NCI-H526 treated with DMSO at 0.1 percent for 48 hours (cell line): ENCODE measurements at places on chromosomes 6 and 20.

GRCh38 chr6:93746892-93747291 is 327.5 kb upstream of the EPHA7 start:
- DNase-seq: no peak

DNA sequence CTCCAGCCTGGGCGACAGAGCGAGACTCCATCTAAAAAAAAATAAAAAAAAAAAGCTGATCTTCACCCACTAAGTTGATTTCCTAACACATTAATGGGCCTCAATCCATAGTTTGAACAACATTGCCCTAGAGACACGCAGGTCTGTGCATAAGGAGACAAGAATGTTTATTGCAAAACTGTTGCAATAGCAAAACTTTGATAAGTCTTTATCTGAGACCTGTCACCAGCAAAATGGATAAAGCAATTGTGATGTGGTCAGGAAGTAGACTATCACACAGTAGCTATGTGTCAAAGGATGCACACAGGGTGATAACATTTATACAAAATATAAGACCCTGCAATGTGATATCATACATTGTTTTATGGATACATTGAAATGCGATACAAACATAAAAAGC is 4.2 kb upstream of the ITPR3 start:
- no peak for DNase-seq

DNA sequence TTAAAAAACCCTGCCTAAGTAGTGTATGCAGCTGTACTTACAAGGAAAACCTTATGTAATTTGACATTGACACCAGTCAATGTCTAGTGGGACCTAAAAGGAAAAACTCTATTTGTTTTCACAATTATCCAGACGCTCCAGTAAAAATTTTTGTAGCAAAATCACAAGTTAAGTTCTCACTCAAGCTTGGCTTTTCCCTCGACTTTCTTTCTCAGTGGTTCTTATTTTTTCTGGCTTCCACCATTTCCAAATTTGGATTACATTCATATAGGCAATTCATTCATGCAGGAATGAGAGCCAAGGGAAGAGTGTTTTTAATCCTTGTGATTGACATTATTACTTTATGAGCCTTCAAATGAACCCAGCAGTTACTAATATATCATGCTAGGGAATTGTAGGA is 66.0 kb upstream of the ADGRG6 start:
- no peak for DNase-seq

DNA sequence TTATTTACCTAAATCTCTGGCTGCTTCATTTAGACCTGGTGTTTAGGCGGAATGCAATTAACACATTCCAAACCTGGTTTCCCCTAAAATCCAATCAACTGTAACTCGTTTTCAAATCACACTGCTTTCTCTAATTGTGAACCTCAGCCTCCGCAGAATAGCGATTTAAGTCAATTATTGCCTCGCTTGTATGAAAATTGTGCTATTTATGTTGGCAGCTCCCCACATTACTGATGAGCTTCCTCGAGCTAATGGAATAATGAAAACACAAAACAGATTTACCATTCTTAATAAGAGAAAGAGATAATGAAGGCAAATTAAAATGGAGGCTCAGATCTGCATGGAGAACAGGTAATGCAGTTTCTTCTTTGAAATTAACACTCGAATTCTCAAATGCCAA is 67.9 kb downstream of the SLC2A10 start:
- DNase-seq: no peak

DNA sequence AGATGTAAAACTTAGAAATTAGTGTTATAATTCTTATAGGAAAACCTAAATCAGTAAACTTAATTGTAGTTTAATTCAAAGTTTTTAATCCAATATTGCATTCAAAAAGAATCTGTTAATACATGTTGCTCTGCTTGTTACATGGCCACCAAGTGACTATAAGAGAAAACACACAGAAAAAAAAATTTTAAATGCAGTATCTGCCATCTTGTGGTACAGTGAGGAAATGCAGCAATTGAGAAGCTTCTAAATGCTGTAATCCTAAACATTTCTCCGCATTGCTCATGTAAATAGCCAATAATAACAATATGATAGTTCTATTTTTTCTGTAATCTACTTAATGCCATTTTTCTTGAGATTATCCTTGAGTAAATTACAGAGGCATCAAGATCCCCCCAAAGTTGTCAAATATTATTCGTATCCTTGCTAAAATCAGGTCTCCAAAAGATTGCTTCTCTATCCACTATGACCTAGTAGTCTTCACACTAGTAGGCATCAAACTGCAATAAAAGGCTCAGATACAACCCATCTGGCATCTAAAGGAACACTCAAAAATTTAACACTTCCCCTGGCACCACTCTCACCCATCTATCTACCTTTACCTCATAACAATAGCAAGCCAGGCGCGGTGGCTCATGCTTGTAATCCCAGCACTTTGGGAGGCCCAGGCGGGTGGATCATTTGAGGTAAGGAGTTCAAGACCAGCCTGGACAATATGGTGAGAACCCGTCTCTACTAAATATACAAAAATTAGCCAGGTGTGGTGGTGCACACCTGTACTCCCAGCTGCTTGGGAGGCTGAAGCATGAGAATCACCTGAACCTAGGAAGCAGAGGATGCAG is 34.6 kb downstream of the HDAC2 start:
- peak; percentile 65 for DNase-seq

DNA sequence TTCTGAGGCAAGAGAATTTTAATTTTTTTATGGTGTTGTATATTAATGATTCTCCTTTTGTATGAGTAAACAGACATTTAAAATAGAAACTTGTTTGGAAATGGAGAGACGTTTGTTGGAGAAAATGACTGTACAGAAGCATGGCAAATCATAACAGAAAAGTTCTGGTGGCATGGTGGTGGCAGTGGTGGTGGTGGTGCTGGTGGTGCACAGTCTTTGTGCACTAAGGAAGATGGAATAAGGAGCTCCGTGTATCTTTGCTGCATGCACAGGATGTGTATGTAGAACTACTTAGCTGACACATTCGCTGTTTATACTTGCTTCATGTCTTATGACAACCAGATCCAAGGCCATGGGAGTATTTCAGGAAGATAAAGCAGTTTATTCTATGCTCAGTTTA is 294.9 kb downstream of the UTRN start:
- no peak for DNase-seq

DNA sequence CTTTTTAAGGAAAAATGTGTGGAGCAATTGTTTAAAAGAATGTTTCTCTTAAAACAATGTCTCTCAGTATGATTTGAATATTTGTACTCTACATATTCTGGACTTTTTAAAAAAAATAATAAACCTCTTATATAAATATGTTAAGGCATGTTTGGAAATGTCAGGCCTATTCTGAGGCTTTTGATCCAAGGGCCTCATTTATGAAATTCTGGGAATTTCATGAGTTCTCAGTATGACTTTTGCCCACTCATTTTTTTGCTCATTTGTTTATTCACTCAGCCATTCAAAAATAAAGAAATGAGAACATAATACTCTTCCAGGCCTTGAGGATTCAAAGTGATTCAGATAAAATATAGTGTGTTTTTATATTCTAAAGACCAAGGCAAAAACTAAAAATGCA is 60.4 kb downstream of the DOK5 start:
- no peak for DNase-seq

GRCh38 chr6:16712255-16712930 is 48.9 kb downstream of the ATXN1 start:
- peak; percentile 51 for DNase-seq

GRCh38 chr20:48962976-48963771 is 41.7 kb downstream of the ARFGEF2 start:
- DNase-seq: no peak

DNA sequence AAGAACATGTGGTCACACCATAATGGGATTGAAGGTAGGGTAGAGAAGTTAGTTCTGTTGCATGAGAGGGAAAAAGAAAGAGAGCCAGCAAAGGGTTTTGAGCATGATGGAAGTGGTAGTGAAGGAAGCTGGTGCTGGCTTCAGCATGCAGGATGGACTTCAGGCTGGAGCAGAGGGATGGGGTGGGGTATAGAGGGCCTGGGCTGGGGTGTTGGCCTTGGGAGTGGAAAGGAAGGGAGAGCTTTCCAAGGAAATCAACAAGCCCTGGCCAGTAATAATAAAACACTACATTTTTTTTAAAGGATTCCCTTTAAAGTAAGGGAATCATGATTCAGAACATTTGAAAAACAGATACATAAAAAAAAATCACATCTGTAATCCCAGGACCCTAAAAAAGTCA is 61.2 kb downstream of the LAMA4 start:
- no peak for DNase-seq

DNA sequence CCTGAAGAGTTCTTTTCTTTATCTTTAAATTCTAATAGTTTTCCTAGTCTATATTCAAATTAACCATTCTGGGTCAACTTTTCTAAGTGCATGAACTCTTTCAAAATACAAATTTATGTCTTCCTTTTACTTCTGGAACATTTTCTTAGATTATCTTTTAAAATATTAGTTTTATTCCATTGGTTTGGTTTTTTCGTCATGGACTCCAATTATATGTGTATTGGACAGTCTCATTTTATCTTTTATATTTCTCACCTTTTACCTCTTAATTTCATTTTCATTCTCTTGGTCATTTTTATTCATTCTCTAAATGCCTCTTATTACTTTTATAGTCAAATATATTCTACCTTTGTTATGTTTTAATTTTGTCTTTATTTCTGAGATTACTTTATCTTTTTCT is 356.7 kb upstream of the MMS22L start:
- no peak for DNase-seq

DNA sequence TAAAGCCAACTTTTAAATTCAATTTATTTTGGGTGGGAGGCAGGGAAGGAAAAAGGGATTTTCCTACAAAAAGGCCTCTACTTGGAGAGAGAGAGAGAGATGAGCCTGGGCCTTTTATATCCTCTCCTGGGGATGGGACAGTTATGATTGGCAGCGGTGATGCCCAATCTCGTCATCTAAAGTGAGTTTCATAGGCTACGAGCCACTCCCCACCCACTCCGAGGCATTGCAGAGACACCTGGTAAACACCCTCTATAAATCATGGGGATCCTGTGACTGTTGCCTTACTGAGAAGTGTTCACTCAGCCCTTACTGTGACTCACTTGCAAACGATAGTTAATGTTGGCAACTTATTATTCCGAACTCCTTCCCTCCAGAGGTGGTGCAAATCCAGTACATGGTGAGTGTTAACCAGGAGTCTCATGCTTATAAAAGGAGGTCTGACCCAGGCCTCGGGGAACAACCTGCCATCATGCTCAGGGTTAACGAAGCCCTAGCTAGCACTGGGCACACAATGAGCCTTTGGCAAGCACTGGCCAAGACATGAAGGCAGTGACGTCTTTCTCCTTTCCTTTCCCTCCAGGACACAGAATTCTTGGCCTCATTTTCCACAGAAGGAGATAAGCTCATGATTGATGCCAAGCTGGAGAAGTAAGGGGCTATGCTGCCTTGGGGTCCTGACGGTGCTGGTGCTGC is 20.5 kb downstream of the BPIFB4 start:
- DNase-seq: peak; percentile 8

GRCh38 chr20:54221996-54222890 is 14.4 kb downstream of the PFDN4 start:
- DNase-seq: no peak

DNA sequence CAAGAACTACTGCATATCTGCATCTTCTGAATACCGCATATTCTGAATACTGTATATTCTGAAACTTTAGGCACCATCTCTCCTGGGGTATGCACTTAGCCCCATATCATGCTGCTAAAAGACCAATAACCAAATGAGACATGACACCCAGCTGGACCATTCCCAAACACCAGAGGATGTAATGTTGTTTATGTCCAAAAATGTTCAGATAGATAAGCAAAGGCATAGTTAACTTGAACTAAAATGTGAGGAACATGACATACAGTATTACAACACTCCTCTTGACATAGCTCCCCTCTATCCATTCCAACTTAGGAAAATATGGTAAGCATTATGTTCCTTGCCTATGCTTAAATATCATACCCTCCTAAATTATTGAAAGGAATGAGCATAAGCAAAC is 127.3 kb downstream of the TENT5A start:
- no peak for DNase-seq

- DNase-seq: no peak
Measured at GRCh38 chr6:135853986-135854385, 2.5 kb downstream of the PDE7B start.

- DNase-seq: no peak
Measured at GRCh38 chr6:139240161-139241010, 51.4 kb downstream of the TXLNB start.

- no peak for DNase-seq
Measured at GRCh38 chr6:50289366-50289765, 239.6 kb upstream of the DEFB112 start.

GRCh38 chr20:11204926-11205768 is 531.3 kb upstream of the JAG1 start:
- DNase-seq: peak; percentile 50

DNA sequence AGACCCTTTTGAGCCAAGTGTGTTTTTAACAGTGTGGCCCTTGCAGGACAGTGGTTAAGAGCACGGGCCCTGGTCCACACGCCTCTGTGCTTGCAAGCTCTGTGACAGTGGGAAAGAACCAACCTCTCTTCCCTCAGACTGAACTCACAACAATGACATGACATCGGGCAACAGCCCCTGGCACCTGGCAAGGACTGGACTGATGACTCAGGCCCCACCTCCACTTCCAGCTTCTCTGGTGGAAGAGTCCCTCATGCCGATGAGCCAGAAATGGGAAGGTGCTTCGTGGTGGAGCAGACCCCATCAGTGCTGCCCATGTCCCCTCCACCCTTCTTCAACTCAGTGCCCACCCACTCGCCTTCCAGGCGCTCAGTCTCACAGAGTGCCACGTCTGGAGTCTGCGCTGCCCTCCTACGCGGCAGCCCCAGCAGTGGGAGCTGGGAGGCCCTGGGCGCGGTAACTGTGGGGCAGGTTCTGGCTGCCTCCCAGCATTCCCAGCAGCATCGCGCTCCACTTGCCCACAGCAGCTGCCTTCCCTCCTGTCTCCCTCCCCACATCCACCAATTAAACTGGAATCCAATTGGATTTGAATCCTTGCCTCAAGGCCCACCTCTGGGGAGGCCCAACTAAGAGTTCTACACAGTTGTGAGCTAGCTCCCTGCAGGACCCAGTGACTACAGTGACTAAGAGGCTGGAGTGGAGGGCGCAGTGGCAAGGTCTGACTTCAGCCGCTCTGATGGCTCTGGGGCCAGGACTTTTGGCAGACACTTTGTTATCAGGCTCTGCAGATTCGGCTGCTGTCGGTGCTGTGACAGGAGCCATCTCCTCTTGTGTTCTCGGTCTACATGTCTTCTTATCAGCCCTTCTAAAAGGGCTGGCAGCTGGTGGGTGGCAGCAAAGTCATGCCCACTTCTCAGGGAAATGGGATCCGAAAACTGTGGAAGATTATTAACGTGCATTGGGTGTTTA is 156.8 kb upstream of the MLN start:
- no peak for DNase-seq

DNA sequence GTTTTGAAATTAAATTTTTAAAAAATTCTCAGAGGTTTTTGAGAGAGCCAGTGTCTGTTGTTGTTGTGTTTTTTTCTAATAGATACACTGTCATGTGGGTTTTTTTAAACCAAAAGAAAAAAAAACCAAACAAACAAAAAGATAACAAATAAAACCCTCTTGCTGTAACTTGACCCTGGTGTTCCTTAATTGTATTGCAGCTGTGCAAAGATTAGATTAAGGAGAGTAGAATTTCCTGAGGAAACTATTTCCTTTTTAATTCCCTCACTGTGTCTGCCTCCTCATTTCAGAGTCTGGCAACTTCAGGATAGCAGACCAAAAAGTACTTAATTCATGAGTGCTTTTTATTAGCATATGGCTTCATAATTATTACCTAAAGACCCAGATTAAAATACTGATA is 281.9 kb downstream of the EPM2A start:
- no peak for DNase-seq

GRCh38 chr6:101830501-101831031 is 437.1 kb downstream of the GRIK2 start:
- no peak for DNase-seq
